ENCODE measurements at places on chromosomes 1 and 21.

DNA sequence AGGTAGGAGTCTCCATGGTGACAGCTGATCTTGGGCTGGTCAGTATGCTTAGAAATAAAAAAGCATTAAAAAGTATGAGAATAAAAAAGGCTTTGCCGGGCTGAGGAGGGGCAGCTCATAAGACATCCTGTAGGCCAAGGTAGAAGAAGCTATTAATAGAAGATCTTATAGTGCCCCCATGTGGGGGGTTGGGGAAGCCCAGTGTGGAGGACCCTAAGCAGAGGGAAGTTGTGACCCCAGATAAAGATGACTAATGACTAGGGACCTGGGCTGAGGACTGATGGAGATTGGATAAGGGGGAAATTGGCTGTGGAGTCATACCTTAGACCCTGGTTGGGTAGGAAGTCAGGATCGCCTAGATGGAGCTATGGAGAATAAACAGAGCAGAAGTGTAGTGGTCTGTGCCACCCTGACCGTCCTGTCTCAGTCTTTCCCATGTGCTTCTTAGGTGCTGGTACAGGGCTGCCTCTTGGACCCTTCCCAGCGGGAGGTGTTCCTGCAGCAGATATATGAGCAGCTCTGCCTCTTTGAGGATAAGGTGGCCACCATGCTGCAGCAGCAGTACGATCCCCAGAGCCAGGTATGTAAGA lies 25.0 kb downstream of the SZT2 start:
- DNase-seq, result peak; percentile 4

DNA sequence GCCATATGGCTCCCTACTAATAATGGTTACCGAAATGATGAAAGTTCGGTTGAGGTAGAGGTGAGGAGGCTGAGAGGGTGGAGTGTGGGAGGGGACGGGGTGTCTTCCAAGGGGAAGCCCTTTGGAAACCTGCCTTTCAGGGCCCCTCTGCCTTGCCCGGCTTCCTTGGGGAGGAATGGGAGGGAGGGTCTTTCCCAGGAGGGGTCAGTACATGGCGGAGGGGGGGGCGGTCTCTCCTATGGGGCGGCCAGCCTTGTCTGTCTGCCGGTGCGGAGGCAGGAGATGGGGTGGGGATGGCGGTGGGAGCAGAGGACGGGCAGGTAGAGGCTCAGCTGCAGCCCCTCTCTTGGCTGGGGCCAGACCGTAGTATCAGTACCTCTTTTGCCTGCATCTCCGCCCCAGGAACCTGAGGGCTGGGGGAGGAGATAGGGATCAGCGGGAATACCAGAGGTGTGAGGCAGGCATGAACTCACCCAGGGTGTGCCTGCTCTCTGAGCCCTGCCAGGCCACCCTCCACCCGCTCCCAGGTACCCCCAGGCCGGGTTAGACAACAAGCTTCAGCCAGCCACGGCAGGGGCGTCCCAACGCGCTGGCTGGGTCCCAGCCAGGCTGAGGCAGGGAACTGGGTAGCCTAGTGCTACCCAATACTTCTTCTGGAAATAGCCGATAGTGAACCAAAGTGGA lies 79.4 kb upstream of the POU3F1 start:
- DNase-seq, result no peak

GRCh38 chr1:227401562-227402342 lies 83.5 kb upstream of the CDC42BPA start:
- DNase-seq, result no peak

- no peak for DNase-seq
Observed at GRCh38 chr1:199821029-199821779, 206.3 kb upstream of the NR5A2 start.

GRCh38 chr21:29667651-29668050 lies 272.1 kb downstream of the GRIK1 start:
- DNase-seq, result no peak

GRCh38 chr21:26388731-26389231 lies 184.3 kb downstream of the CYYR1 start:
- no peak for DNase-seq

- no peak for DNase-seq
Observed at GRCh38 chr1:44405798-44406736, 1.0 kb downstream of the RNF220 start.

DNA sequence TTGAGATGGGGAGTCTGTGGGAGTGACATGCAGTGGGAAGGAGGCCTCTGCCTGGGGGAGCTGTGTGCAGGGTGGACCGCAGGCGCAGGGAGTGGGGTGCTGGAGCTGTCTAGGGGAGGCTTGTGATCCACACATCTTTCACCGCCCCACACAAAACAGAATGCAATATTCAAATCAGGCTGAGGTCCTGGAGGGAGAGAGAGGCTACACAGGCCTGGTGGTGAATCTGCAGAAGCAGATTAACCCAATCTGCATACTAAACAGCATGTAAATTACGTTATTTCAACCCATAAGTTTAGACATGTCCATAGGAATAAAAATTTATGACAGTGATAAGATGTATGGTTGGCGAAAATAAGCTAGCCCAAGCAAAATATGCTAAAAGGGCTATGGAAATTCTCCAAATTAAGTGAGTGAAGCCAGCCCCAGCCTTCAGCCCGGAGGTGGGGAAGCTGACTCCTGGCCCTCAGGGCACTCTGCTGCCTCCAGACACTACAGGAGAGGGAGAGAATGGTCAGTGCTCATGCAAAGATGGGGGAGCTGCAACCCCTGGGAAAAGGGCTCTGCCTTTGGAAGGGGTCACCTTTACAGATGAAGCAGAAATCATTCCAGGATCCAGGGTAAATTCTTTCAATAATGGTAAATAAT lies 156.2 kb upstream of the CTTNBP2NL start:
- DNase-seq, result no peak

DNA sequence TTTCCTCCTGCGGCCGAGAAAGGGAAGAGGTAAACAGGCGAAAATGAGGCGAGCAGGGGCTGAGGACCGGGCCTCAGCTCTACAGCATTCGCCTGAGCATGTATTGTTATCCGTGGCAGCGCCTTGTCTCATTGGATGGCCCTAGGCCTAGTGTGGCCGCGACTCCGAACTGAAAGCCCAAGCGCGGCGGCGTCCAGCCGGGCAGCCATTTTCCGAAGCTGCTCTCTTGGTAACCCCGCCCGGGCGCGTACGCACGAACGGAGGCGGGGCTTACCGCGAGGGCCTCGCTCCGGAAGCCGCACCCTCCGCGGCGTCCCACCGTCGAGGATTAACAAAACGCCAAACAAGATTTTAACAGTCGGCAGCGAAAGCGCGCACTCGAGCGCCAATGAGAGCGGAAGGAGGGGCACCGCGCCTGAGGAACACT lies 797 bp upstream of the USP1 start:
- DNase-seq, result no peak

DNA sequence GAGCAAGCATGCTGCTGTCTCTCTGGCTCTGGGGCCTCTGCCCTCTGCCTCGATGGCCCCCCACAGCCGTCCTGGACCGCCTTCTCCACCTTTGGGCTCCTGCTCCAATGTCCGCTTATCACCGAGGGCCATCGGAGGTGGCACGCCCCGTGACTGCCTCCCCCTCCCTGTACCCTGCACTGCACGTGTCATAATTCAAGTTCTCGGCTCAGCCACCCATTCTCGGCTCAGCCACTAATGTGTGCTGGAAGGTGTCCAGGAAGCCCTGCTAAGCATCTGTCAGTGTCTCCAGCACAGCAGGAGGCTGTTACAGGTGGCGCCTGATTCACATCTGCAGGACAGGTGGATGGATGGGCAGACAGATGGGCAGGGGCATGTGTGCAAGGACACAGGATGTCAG lies 45.5 kb downstream of the TP73 start:
- no peak for DNase-seq

GRCh38 chr1:53066891-53067738 lies 5.1 kb downstream of the PODN start:
- DNase-seq, result no peak

Data from GF-D8 (cell line).